ENCODE measurements at places on chromosomes 4 and X.

- no peak for DNase-seq
These were observed 42.7 kb upstream of the PHEX start for GRCh38 chrX:21989384-21989783.

- DNase-seq: no peak
These were observed 39.7 kb downstream of the AFF2 start for GRCh38 chrX:148540114-148540513.

GRCh38 chr4:57265831-57266582 lies 155.8 kb upstream of the IGFBP7 start:
- DNase-seq: no peak

DNA sequence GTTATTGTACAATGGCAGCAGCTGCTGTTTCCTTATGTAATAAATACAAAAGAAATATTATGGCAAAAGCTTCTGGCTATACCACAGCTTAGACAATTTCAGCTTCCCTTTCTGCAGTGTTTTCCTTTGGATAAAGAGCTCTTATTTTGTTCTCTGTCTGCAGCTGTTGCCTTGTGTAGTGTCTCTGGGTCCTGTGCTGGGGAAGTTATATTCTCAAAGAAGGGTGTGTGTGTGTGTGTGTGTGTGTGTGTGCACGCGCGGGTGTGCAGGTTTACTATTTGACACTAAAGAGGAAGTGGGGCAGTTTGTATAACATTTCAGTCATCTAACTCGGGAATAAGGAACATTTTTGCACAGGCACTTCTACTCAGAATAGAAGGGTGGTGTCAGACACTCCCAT lies 83.6 kb downstream of the REPS2 start:
- DNase-seq: no peak

DNA sequence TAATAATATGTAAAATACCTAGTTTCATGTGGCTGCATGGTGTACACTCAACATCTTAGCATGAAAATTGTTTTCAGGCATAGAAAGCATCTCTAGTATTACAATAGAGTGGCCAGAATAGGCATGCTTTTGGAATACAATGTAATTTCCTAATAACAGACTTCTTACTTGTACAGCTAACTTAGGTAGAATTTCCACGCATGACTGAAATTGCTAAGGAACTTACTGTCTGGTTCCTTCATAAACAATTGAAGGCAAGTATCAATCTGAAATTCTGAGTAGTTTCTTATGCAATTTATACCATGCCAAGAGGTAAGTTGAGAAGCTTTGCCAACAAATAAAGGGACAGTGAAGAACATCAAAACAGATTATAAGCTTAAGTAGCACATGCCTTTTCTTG lies 26.7 kb downstream of the SULT1E1 start:
- no peak for DNase-seq

- DNase-seq: no peak
These were observed 310.3 kb upstream of the PRPS2 start for GRCh38 chrX:12480956-12481355.

- no peak for DNase-seq
These were observed 46.6 kb downstream of the MAOA start for GRCh38 chrX:43702660-43703059.

DNA sequence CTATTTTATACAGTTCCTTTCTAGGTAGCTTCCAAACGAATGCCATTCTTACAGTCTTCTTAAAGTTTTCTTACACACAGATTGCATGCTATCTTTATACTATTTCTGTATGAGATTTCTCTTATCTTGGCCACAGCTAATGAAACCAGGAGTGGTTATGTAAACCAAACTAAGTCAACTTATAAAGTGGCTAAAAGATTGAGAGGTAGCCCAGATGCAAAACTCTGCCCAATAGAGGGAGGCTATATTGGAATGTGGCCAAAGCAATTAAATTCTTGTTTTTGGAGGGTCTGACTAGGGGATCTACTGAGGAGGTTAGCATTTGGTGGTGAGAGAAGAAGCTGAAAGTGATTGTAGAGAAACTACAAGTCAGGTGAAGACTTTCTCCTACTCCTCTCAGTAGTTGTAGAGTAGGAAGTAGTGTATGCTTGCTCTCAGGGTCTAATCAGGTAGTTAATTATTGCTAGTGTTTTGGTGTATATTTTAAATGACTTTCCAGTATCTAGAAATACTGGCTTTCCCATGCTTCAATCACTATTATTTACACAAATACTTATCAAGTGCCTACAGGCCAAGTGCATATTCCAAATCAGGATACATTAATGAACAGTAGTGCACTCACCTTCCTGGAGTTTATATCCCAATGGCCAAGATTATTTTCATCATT lies 104.2 kb upstream of the HPGD start:
- no peak for DNase-seq

- DNase-seq: no peak
These were observed 366.6 kb downstream of the GASK1B start for GRCh38 chr4:157806184-157806583.

DNA sequence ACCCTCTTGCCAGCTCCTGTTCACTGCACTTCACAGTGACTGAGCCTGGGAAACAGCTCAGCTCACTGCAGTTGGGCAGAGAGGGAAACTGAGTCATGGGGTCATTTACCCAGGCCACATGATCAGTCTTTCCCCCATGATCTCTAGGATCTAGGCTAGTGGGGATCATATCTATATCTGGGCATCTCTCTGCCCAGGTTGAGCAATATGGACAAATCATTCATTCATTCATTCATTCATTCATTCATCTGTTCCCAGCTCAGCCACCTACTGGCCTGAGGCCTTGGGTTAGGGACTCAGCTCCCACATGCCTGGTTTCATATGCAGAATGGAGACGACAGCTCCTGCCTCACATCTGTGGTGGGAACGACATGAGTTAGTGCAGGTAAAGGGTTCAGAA lies 45.3 kb upstream of the HMX1 start:
- DNase-seq: no peak

- DNase-seq: no peak
These were observed 104.7 kb upstream of the TLR2 start for GRCh38 chr4:153579410-153579809.

- DNase-seq: no peak
These were observed 369.7 kb upstream of the DIAPH2 start for GRCh38 chrX:96314985-96315384.

DNA sequence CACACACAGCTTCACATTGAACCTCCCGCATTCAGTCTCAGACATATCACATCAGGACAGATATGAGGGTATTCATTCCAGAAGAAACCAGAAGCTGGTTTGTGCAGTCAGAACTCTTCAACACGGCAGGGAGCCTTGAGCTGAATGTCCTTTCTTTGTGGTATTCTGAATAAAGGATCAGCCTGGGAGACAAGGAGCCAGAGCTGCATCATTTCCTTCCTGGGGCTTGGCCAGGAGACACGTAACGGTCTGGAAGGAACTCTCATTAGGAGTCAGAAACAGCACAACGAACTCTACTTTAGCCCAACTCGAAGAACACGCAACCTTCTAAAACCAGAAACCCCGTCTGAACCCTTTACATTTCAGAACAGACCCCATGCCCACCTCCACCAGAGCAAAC lies 46.4 kb downstream of the KDR start:
- DNase-seq: no peak

DNA sequence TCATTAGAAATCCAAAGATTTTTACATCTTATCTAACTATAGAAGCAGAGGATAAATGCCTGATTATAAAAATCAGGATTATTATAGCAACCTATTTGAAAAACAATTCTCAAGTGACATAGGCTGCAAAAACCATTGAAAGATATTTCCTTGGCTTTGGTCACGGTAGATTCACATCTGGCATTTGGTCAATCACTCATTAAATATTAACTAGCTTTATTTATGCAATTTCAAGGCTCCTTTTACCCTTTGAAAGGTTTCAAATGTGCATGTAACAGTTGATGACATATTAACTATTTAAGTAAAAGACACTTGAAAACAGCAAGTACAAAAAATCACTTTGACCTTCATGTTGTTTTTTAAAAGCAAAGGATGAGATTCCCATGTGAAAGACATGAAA lies 98.1 kb downstream of the MMRN1 start:
- DNase-seq: no peak

DNA sequence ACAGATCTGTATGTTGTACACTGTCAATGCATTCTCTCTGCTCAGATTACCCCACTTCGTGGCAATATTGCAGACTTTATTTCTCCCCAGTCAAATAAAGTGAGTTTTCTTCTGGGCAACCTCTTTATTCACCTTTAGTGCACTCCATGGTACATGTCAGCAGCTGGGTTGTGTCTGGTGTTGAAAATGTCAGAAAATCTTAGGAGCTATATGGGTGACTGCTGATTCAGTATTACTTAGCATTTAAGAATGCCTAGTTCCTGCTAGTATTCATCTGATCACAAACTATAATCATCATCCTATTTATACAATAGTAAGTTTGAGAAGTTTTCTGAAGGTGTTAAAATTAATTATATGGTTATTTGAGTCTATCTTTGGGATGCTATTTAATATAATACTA lies 112.5 kb downstream of the CFAP299 start:
- DNase-seq: no peak

GRCh38 chr4:95156452-95156765 lies 392.4 kb downstream of the UNC5C start:
- no peak for DNase-seq

- DNase-seq: no peak
These were observed 1202.1 kb downstream of the ADGRL3 start for GRCh38 chr4:62402088-62402806.

GRCh38 chr4:186666252-186666651 lies 57.4 kb downstream of the FAT1 start:
- no peak for DNase-seq

- DNase-seq: no peak
These were observed 359.6 kb upstream of the PITX2 start for GRCh38 chr4:110982486-110982885.

GRCh38 chrX:154356596-154356995 lies 17.8 kb downstream of the FLNA start:
- no peak for DNase-seq

GRCh38 chr4:96145601-96146000 lies 305.7 kb downstream of the PDHA2 start:
- no peak for DNase-seq
